ENCODE measurements at places on chromosomes 4 and X.

- no peak for DNase-seq
Observed at GRCh38 chr4:41878170-41878969, 56.9 kb upstream of the TMEM33 start.

GRCh38 chr4:5014007-5014682, 5.1 kb downstream of the CYTL1 start:
- DNase-seq: no peak

- DNase-seq: no peak
Observed at GRCh38 chr4:48499551-48500066, 9.6 kb downstream of the ZAR1 start.

DNA sequence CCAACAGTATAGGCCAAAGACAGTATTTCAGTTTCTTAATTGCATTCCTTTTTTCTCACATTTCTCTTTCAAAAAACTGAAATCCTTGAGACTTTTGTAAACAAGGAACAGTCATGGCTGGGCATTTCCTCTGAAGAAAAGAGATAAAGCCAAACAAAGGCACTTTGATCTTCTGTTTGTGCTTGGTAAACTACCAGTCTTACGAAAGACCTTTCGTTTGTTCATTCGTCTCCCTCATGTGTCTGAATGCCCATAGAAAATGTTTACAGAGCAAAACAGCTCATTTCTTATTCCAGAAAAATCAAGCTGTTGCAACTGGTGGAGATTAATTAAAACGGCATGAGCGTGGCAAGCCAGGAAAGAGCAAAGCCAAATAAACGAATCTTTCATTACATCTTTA, 178.0 kb downstream of the GASK1B start:
- no peak for DNase-seq

DNA sequence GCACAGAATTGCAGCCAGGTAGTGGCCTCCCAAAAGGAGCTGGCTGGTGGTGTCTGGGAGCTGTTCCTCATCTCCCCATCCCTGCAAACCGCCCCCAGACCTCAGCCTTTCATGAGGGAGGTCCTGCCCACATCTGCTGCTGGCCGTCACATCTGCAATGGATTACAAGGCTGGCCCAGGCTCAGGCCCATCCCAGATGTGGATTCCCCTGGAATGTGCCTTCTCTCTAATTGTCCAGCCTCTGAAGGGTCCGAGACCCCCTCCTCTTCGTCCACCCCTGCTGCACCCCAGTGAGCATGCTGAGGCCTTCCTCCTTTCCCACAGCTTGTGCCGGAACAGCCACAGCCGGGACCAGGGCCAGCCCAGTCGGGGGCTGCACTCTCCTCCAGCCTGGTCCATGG, 115.0 kb upstream of the NALF2 start:
- DNase-seq: no peak

- no peak for DNase-seq
Observed at GRCh38 chr4:6703786-6704185, 5.9 kb downstream of the MRFAP1L1 start.

DNA sequence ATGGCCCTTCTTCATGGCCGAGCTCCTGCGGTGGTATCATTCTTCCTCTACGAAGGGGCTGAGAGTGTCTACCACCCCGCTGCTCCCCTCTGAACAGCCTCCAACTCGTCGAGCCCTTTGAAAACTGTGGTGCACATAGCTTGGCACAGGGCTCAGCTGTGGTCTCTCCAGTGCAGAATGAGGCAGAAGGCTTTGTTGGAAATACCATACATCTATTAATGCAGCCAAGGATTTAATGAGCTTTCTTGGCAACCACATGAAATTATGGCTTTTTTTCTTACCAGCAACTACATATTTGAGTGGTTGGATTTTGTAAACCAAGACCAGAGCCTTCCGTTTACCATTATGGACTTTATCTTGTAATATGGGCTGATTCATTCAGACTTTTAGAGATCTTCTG, 61.7 kb upstream of the CBR4 start:
- no peak for DNase-seq

DNA sequence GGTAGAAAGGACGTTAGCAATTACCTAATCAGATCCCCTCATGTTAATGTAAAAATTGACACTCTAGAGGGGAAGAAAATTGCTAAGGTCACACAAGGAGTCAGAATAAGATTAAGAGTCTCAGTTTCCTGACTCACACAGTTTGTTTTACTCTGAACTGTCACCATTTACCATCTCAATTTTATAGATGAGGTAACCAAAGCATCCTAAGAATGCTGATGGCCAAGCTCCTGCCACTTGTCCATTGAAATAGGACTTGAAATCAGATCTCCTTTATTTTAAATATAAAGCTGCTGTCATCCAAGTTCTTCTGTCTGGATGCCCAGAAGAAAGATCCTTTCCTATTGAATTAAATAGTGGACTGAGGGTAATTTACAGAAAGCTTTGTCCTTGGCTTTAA, 114.8 kb upstream of the VAMP7 start:
- DNase-seq: no peak

DNA sequence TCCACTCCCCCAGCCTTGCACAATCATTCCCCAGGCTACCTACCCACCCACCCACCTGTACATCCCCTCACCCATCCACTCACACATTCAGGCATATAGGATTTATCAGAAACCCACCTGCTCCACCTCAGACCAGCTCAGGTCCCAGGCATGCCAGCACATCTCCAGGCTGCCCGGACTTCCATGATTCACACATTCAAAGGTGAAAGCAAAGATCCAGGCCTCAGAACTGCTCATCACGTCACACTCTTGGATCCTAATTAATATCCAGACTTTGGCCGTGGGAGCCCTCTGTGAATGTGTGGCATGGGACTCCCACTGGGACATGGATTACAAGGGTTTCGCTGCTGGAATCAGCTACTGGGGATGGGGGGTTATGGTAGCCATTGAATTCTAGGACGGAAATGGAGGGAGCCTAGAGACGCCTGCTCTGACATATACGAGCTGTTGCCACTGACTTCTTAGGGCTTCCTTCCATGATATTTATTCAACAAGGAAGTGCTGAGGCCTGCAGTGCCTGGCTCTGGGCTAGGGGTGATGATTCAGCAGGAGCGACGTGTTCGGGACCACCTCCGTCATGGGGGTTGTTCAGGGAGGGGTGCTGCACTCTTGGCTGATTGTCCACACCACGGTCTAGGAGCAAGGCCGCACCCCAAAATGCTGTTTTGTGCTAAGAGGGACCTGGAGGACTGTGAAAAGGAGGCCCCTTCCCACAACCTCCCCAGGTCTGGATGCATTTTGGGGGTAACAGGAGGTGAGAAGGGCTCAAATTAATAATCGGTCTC, 56.9 kb upstream of the ADRA2C start:
- DNase-seq: no peak

Measured in hypothalamus (tissue), 51 donors.